NCI-H526 treated with DMSO at 0.1 percent for 48 hours (cell line): ENCODE measurements at places on chromosomes 2 and 18.

GRCh38 chr2:154402213-154402612 lies 296.3 kb upstream of the KCNJ3 start:
- peak; percentile 30 for DNase-seq

- DNase-seq, result no peak
Observed at GRCh38 chr2:102342888-102343287, 12.7 kb upstream of the IL18R1 start.

DNA sequence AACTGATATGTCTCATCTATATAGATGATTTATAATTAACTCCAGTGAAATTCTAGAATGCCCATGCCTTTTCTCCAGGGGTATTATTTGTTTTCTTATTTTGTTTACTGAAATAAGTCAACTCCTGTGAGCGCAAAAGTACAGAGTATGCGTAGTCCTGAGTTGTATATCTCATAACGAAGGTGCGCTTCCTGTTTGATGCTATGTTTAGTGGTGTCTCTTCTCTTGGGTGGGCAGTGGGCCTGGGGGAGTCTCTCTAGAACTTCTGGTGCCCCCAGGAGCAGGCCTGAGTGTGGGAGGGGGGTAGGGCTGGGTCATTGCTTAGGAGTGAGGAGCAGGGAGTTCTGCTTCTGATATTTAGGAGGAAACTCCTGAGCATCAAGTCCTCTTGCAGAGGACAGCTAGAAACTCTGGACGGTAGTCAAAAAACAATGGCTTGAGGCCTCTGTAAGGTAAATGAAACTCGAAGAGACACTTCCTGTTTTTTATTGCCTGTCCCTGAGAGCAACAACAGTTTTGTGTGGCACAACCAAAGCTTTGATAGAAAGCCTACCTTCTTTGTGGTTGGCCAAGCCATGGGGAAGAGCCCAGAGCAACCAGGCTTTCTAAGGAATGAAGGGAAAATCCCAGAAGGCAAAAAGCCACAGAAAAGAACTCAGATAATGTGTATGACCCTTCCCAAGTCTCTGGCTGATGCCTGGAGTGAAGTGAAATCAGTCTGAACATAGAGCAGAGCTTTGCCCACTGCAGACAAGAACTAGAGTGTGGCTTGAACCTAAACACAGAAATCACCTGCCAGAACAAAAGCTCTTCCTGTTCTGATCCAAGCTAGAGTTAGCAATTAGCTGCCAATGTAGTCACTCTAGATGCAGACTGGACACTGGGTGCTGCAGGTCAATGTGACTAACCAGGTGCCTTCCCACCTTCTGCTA lies 8.5 kb upstream of the SP140L start:
- DNase-seq, result no peak

DNA sequence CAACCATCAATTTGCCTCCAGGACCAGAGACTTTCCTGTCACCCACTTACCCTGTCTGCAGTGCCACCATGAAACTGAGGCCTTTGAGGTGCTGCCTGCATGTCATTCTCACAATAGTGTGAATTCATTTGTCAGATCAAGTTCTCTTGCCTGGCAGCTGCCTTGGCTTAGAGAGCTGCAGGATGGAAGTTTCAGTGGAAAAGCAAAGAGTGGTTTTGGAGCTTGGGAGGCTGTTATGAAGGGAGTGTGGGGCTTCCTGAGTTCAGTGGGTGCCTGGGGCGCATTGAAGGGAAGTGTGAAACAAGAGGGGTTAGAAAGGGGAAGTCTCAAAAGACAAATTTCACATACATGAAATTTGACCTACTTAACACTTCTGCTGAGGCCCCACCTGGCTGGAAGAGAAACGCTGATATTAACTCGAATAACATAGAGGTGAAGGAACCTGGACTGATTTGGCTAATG lies 7.9 kb upstream of the LBH start:
- no peak for DNase-seq

DNA sequence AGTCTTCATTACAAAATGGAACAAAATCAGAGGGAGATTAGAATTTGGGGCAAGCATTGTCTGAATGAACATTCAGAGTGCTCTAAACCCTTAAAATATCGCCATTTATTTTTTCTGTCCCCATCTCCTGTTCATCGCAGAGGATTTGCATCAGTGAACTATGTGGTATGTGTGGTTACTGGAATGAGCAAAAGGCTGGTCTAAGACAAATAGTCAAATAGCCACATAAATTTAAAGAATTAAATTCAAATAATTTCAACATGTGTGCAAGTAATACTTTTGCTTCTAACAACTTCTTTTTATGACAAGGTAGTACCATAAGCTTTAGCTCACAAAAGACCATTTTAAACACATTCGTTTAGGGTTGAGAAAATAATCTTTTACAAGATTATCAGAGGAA lies 82.6 kb upstream of the ST8SIA3 start:
- no peak for DNase-seq

GRCh38 chr18:76620321-76621170 lies 125.5 kb upstream of the ZNF516 start:
- DNase-seq, result peak; percentile 68

DNA sequence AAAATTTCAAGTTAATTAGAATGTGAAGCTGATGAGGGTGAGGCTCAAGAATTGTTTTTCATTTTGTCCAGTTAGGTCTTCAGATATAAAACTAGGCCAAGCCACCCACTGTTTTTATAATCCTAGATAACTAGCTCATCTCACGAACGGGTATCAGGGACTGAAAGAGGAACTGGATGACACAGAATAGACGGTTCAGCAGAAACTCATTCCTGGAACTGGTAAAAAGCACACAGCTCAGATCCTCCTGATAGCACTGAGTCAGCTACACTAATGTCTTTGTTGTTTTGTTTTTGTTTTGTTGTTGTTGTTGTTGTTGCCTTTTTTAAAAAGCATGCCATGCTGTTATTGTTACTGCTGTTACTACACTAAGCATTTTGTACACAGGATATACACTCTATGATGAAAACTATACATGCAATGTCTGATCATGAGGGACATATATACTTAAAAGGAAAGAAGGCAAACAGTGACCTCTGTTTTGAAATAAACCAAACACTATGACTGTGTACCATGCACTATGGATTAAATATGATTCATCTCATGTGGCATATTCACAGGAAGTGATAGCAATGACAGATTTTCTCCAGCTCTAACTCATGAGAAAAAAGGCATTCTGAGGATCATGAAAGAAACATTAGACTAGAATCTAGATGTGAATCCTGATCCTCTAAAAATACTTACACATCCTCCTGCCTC lies 437.6 kb downstream of the NCKAP5 start:
- no peak for DNase-seq

GRCh38 chr2:120630031-120630701 lies 105.5 kb upstream of the GLI2 start:
- no peak for DNase-seq

- no peak for DNase-seq
Observed at GRCh38 chr2:45780541-45781463, 129.3 kb downstream of the PRKCE start.

GRCh38 chr18:34661464-34662087 lies 48.5 kb upstream of the DTNA start:
- DNase-seq, result no peak

DNA sequence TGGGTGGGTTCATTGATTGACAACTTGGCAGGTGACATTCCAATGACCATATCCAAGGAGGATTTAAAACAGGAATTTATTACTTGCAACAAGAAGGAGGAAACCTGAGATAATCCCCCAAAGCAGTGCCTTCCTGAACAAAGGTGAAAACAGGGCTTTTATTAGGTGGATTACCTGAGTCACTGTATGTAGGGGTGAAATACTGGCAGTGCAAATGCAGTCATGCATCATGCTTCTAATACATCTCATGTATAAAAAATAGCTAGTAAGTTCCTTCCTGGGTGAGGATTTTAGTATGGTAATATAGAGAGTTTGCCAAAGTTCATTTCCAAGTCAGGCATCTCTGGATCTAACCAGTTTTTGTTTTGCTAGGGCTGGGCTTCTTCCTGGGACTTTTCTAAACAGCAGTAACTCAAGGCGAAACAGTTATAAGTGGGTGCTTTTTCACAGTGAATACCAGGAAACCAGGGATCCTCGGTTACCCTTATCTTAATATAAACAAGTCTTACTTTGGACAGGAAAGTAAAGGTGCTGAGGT lies 583.4 kb upstream of the LRRTM1 start:
- no peak for DNase-seq

DNA sequence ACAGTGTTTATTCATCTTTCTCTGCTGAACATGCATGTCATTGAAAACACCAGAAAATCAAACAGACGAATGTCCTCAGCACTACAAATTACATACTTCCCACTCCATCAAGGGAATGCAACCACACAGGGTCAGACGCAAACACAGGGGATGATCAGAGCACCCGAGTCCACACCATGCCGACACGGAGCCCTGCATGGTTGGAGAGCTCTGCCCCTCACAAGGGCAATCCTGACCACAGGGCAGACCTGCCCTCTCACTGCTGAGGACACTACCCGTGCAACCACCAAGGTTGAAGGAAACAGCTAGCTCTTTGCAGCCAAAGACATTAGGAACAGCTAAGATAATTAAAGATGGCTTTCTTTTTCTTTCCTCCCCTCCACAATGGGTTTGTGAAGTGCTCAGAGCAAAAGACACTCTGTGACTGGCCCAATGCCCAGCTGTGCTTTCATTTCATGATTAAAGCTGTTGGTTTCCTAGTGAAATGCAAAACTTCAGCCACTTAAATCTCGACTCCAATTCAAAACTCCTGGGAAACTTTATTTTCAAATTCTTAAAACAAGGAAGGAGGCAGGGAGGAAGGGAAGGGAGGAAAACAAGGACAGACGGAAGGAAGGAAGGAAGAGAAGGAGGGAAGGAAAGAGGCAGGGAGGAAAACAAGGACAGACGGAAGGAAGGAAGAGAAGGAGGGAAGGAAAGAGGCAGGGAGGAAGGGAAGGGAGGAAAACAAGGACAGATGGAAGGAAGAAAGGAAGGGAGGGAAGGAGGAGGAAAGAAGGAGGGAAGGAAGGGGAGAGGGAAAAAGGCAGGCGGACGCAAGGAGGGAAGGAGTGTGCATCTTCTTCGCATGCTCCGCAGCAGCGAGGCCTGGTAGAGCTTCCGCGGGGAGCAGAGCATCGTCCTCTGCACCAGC lies 65.8 kb downstream of the NDUFA10 start:
- DNase-seq, result no peak

DNA sequence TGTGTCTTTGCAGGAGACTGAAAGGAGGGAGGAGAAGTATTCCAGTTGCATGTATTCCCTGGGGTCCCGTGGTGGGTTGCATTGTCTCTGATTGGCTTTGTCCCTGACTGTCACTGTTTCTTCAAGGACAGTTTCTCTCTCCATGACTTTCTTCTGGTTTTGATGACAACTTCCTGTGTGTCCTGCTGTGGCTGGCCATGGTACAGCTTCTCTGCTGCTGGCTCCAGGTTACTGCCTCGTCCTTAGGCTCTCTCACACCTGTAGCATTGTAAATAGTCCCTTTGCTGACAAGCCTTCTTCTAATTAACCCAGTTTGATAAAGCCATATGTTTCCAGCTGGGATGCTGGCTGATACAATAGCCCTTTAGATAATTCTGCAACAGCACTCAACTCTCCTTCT lies 129.0 kb downstream of the LPIN1 start:
- DNase-seq, result no peak

GRCh38 chr2:16671760-16672159 lies 6.1 kb upstream of the CYRIA start:
- DNase-seq, result no peak

GRCh38 chr18:76496194-76496890 lies 1.3 kb upstream of the ZNF516 start:
- DNase-seq, result no peak

DNA sequence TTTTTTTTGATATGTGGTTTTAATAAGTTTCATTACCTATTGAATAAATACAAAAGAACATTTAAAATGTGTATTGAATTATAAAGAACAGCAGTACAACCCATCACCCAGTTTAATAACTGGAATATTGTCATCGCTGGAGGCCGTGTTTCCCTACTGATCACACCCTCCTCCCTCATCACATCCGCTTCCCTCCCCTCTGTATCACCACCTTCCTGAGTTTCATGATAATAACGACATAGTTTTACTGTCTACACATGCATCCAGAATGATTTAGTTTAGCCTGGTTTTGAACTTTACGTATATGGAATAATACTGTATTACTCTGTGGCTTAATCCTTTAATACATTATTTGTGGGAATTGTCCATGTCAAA lies 2.1 kb downstream of the SERPINB8 start:
- DNase-seq, result no peak

GRCh38 chr18:45155526-45155925 lies 459.8 kb upstream of the SLC14A2 start:
- DNase-seq, result no peak
